ENCODE measurements at places on chromosomes 16 and 17.
A peak's percentile ranks its signal among the peaks of the same experiment; 100 is the strongest.

DNA sequence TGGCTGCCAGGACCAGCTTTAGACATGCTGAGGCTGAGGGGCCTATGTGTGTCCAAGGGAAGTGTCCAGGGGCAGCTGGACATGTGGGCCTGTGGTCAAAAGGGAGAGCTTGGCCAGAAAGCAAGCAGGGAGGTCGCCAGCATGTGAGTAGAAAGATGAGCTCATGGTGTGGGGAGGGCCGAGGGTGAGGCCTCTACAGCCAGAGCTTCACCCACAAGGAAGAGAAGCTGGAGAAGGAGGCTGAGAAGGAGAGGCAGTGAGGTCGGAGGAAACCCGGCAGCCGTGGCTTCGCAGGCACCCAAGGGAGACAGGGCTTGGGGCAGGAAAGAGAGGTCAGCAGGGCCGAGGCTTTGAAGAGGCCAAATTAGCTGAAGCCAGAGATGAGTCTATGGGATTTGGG lies 4.0 kb upstream of the HSD11B2 start:
- no peak for DNase-seq

- DNase-seq: no peak
Observed at GRCh38 chr16:53922807-53923571, 219.0 kb downstream of the FTO start.

GRCh38 chr17:64571746-64572145 lies 65.0 kb downstream of the CEP95 start:
- no peak for DNase-seq

GRCh38 chr16:79329166-79329521 lies 271.4 kb downstream of the MAF start:
- DNase-seq: no peak

DNA sequence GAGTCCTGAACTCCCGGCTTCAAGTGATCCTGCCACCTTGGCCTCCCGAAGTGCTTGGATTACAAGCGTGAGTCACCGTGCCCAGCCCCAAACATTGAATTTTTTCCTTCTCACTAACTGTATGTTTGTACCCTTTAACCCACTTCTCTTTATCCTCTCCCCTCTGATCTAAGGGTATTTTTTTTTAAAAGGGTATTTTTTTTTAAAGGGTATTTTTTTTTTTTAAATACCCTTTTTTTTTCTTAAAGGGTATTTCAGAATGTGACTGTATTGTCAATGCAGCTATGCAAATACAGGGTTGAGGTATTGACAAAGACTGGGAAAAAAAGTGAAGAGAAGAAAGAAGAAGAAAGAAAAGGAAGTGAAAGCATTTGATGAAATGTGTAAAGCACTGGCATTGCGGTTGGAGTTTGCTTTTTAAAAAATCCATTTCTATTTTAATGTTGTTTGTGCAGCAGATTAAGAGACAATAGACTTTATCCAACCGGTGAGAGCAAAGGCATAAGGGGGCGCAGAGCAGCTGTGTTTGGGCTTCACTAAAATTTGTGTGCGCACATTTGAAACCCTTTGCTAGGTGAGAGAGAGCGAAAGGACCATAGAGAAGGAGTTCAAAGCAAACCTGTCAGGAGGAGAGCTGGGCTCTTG lies 42.4 kb downstream of the SYT17 start:
- DNase-seq: no peak

- DNase-seq: peak; percentile 62
Observed at GRCh38 chr17:78645421-78646295, 68.5 kb upstream of the DNAH17 start.

- no peak for DNase-seq
Observed at GRCh38 chr17:35586569-35587073, 501 bp upstream of the AP2B1 start.

- DNase-seq: no peak
Observed at GRCh38 chr17:19237389-19238166, 412 bp downstream of the EPN2 start.

DNA sequence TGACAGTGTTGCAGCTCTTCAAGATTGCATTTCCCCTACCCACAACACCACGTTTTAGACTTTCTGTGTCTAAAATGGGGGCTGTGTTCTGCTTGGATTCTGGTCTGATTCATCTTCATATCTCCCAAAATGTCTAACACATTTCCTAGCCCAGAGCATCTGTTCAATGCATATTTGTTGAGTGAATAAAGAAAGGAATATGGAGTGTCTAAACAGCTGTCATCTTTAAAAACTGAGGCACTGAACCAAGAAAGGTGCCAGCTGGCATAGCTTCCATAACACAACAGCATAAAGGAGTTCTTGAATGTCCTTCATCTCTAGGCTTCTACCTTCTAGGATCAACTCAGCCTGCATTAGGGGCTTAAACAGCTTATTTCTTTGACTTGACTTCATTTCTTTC lies 67.4 kb downstream of the CDH11 start:
- DNase-seq: no peak

DNA sequence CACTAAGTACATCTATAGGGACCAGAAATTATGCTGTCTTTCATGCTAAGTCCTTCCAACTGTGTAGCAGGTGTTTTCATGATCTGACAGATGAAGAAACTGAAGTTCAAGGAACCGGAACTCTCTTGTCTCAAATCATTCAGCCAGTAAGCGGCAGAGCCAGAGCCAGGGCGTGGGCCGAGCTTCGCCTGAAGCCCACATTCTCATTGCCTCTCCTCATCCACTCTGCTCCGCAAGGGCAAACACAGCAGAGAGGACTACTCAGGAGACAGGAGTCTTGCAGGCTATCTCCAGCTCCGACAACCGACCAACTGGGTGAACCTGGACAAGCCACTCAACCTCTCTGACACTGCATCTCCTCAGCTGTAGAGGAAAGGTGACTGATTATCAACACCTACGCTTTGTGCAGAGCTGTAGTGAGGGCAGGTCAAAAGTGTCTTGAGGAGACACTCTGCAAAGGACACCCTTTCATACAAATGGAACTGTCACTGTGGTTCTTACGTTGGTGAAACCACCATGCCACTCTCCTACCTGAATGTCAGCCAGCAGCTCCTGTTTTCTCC lies 72.9 kb downstream of the CYTH1 start:
- no peak for DNase-seq

DNA sequence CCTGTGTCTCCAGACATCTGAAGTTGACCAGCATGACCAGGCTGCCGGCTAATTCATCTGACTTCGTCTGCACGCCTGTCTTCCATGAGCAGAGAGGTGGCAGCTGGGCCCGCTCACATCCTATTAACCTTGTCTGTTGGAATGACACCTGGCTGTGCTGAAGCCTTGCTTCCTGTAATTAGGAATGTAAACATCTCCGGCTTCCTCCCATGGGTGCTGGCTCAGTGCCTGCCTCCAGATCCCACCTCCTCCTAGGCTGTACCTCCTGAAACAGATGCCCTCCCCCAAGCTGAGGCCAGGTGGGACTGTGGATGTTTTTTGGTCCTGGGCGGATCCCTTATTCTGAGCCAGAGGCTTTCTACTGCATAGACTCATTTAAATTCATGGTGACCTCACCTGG lies 296.3 kb downstream of the HS3ST4 start:
- DNase-seq: no peak

DNA sequence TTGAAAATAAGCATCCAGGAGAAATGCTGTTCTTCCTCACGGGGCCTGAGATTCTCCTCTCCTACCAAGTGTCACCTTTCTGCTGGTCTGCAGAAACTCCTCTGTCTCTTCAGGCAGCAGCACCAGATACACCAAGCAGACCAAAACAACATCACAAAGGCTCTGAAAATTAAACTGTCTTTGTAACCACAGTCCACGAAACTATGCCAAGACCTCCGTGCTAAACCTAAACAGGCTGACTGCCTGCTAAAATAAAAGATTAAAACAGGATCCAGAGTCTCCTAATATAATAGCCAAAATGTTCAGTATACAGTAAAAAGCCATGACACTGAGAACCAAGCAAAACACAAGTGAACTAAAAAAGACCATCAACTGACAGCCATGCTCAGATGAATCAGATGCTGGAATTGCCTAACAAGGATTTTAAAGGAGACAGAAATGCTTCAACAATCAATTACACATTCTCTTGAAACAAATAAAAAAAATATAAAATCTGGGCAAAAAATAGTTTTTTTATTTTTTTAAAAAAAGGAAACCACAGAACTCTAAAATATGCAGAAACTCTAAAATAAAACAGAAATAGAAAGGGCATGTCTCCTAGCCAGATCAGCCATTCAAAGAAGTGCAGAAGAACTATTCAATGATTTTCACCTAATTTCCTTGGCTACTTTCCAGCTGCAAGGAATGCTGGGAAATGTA lies 50.3 kb upstream of the TOX3 start:
- no peak for DNase-seq

DNA sequence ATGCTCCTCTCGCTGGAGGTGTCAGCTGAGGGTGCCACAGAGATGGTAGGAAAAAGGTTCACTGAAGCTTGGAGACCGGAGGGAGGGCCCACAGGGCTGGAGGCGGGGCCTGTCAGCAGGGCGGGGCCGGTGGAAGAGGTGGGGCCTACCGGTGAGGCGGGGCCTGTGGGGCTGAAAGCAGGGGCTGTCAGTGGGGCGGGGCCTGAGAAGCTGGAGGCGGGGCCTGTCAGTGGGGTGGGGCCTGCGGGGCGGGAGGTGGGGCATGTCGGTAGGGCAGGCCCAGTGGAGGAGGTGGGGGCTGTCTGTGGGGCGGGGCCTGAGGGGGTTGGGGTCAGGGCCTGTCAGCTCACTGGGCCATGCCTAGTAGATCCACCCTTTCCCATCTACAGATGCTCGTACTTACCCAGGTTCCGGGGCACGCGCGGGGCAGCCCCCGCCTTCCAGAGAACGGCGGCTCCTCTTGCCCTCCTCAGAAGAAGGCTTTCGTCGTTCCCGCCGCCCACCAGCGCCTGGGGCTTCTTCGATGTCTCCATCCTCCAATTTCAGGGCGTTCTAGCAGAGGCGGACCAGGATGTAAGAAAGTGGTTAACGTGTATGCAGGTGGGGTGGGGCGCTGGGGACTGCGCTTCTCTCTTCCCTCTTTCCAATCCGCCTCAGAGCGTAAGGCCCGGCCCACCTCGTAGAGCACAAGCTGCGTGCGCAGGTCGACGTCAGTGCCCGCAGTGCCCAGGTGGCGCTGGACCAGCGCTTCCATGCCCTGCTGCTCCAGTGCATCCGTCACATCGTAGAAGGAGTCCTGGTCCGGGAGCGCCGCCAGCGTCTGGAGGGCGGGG lies 9.8 kb downstream of the TMEM208 start:
- DNase-seq: peak; percentile 76

Measured in activated CD4-positive, alpha-beta T cell treated with anti-CD3 and anti-CD28 coated beads, Interleukin-2, amount 10 ng/mL, durations not matched to agents 7 days and 5 days (primary cell).